Activated T-helper 1 cell treated with anti-CD3 and anti-CD28 coated beads, Interleukin-2, amount 50 U/mL, for 16 hours (primary cell): ENCODE measurements at places on chromosomes 4 and X.

GRCh38 chrX:33273535-33273934, 62.2 kb upstream of the DMD start:
- DNase-seq, result no peak

DNA sequence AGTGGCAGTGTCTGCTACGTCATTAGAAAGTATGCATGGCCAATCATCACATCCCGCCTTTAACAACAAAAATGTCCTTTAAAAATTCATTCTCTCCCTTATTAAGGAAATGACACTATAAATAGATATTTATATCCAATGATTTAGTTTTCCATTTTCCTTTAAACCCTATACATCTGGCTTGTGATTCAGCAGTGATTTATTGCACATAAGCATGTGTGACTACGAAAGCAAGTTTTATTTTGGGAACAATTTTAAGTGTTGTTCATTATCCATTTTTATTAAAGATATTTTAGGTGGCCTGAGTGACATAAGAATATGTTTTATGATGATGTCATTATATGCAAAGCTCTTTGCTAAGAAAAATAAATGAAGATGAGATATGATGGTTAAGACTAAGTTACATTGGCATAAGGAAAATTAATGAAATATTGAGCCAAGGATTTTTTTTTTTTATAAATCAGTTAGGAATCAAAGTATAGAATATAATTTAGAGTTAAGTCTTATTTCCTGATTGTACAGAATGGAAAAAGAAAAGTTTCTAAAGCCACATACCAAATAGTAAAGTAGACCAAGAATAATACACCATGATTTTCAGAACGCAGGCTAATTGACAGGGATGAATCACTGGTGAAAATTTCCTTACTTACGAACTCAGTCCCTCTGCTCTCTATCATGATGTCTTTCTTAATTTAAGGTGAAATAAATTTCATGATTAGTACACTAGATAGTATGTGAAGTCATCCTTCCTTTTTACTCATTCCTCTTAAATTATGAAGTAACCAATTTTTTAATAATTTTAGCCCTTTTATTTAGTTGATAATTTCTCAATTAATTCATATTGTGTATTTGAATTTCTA, 822.4 kb downstream of the FAT4 start:
- no peak for DNase-seq

DNA sequence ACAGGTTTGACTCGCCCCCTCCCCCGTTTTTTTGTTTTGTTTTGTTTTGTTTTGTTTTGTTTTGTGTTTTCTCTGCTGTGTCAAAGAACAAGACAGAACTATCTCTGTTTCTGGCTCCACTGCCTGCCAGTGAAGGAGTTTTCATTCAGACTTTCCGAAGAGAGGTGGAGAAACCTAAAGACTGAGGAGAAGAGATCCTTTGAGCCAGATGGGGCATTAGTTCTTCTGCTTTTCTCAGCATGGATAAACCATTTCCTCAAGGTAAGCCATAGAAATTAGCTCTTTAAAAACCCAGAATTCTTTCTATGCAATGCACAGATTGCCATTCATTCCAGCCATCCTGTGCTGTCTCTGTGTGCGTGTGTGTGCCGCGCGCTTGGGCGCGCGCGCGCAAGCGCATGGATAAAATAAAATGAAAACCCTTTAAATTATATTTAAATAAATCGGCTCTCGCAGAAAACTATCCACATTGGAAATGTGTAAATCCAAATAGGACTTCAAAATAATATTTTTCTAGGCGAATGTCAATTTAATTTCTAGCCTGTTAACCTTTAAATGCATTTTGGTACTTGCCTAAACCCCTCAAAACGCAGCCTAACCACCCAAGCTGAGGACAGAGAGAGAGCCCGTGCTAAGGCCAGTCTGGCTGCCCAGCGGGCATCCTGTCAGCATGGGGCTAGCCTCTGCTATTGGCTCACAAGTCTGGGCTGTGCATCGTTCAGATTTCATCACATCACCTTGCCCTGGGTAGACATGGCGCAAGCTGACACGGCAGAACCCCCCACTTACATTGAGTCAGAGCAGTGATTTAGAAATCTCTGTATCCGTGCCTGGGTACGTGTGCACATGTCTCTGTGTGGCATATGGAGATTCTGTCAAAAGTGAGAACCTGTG, 113.0 kb upstream of the VAMP7 start:
- no peak for DNase-seq

- DNase-seq, result no peak
These were observed 19.9 kb downstream of the SH3BP2 start for GRCh38 chr4:2812612-2813354.

- no peak for DNase-seq
These were observed 222.2 kb upstream of the NUDT6 start for GRCh38 chr4:123144616-123145015.

GRCh38 chr4:183871581-183871980, 33.5 kb upstream of the STOX2 start:
- no peak for DNase-seq

- DNase-seq, result no peak
These were observed 81.2 kb downstream of the LDB2 start for GRCh38 chr4:16817286-16817685.

DNA sequence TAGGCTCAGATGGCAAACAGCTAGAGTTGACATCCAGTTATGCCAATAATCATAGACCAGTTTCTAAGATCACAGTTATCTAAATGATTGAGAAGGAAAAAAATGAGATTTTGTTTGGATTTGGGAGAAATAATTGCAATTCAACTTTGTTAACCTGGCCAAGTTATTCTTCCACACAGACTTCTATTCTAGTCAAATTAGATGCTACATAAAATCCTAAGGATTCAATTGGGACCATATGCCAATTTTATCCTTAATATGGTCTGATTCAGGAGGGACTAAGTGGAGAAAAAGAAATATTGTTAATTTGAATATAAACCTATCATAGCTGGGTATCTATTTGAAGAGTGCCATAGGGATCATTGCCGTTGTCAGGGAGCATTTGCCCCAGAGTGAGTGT, 178.3 kb upstream of the SLC7A11 start:
- no peak for DNase-seq

GRCh38 chrX:10008483-10009056, 41.4 kb downstream of the CLDN34 start:
- DNase-seq, result no peak

DNA sequence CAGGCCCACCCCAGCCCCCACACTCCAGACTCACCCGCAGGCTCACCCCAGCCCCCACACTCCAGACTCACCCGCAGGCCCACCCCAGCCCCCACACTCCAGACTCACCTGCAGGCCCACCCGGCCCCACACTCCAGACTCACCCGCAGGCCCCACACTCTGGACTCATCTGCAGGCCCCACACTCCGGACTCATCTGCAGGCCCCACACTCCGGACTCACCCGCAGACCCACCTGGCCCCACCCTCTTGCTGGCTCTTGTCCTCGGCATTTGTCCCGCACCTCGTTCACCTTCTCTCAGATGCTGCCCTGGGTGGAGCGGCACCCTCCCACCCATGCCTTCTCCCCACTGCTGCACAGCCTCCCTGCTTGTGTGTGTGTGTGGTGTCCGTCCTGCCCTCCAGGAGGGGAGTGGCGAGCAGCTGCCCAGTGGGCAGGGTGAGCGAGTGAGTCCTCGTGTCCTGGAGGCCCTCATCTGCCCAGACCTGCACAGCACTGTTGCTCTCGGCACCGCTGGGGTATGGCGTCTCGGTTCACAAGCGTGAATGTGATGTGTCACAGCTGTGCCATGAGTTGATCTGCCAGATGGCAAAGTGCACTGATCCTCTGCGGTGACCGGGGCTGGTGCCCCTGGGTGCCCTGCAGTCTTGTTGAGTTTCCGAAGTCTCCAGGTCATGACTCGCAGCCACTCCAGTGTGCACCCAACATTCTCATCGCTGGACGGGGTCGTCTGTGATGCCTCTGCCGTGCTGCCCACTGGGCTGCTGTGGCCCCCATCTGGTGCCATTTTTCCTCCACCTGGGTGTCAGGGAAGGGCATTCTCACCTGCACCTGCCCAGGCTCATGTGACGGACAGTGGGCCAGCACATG, 27.7 kb downstream of the MAEA start:
- DNase-seq, result no peak

GRCh38 chr4:8729408-8730149, 137.0 kb downstream of the CPZ start:
- DNase-seq, result no peak

DNA sequence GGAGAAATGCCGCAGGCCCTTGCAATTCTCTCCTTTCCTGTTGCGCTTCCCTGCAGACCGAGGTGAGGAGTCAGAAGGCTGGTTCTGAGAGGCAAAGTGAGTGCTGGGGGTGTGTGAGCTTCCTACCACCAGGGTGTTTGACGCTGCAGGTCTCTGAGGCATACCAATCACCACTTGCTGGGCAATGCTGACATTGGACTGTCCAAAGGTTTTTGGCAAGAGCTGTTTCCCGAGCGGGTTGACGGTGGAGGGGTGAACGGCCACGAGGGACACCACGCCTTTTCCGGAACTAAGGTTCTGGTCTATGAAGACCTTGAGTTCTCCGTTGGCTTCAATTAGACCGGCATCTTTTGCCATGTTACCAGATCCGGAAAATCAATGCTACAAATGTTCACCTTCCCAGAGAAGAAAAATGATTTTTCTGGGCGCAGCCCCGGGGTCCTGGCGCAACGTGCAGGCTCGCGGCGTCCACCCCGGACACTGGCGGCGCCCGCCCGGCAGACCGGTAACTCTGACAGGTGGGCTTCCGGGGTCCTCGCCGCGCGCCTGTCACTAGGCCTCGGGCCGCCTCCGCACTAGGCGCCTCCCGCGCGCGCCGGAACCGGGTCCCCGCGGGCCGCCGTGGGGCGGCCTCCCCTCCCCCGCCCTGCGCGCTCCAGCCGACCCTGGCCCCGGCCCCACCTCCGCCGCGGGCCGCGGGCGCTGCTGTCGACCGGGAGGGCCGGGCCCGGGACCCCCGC, 44.9 kb upstream of the FAM47C start:
- DNase-seq, result no peak

- DNase-seq, result no peak
These were observed 12.1 kb upstream of the COPS4 start for GRCh38 chr4:83022724-83023450.

GRCh38 chr4:140834839-140835495, 78.8 kb upstream of the TBC1D9 start:
- DNase-seq, result no peak

- DNase-seq, result no peak
These were observed 400.4 kb upstream of the FAM241A start for GRCh38 chr4:111744847-111745246.

GRCh38 chrX:24167719-24168472, 18.4 kb downstream of the ZFX start:
- DNase-seq, result no peak

- DNase-seq, result no peak
These were observed 24.2 kb downstream of the CBLL2 start for GRCh38 chrX:22296871-22297270.

DNA sequence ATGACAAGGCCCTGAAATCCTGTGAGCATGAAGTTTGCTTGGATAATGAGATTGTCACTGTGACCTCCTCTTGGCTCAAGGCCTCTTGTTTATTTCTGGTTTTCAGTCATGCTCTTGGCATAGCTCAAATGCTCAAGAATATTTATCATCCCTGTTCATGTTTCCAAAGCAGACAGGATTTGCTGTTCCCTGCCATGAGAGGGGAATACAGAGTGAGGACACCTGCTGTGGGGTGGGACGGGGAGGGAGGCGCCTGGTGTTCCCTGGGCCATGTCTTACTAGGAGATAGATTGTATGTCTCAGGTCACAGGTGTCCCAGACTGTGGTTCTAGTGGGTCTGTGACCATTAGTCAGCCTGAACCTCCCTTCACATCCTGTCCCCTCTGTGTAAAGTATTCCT, 34.9 kb upstream of the SH3RF1 start:
- no peak for DNase-seq

DNA sequence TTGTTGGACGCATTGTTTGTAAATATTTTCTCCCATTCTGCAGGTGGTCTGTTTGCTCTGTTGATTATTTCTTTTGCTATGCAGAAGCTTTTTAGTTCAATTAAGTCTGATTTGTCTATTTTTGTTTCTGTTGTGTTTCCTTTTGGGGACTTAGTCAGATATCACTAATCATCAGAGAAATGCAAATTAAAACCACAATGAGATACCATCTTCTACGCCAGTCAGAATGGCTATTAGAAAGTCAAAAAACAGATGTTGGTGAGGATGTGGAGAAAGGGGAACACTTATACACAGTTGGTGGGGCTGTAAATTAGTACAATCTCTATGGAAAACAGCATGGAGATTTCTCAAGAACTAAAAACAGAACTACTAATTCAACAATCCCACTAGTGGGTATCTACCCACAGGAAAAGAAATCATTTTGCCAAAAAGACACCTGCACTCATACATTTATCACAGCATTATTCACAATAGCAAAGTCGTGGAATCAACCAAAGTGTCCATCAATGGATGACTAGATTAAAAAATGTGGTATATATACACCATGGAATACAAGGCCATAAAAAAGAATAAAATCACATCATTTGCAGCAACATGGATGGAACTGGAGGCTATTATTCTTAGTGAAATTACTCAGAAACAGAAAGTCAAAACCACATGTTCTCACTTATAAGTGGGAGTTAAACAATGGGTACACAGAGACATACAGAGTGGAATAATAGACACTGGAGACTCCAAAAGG, 8.1 kb downstream of the COQ2 start:
- DNase-seq, result no peak

- DNase-seq, result no peak
These were observed 108.8 kb downstream of the SPRY1 start for GRCh38 chr4:123505095-123506010.

DNA sequence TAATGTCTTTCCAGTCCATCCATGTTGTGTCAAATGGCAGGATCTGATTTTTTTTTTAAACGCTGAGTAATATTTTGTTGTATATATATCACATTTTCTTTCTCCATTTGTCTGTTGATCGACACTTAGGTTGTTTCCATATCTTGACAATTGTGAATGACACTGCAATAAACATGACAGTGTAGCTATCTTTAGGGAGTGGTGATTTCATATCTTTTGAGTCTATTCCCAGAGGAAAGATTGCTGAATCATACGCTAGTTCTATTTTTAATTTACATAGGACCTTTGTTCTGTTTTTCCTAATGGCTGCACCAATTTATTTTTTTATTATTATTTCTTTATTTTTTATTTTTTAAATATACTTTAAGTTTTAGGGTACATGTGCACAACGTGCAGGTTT, 470.7 kb downstream of the CCSER1 start:
- DNase-seq, result no peak

DNA sequence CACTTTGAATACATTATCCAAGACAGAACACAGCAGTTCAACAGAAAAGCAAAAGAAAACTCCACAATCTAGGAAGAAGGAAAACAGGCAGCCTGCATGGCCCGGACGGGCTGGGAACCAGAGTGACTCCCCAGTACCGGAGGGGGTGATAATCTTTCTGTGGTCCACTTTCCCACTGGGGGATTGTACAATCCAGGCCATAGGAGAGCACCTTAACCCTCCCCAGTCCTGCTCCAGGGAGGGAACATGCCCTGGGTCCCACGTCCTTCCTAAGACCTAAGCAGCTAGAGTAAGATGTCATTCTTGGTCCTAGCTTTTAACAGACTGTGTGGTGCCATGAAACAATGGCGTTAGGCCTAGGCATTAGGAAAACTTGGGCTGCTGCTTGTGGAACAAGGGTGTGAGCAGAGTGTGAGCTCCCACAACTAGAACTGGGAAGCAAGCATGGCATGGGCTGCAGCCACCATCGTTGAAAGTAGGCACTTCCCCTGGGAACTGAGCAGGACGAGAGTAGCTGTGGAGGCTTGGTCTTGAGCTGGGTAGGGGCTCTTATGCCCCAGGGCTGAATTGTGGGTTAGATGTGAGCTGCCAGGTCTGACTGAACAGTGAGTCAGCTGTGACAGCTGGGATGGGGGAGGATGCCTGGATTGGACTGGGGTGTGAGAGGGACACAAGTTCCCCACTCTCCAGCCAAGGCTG, 42.4 kb downstream of the NAT8L start:
- DNase-seq, result no peak
